ENCODE measurements at places on chromosomes 16 and 17. TPM values are rescaled to one million over a fixed set of nuclear protein-coding genes. Genes with fewer than 3 reads are reported as not detected.
A peak's percentile ranks its signal among the peaks of the same experiment; 100 is the strongest.

DNA sequence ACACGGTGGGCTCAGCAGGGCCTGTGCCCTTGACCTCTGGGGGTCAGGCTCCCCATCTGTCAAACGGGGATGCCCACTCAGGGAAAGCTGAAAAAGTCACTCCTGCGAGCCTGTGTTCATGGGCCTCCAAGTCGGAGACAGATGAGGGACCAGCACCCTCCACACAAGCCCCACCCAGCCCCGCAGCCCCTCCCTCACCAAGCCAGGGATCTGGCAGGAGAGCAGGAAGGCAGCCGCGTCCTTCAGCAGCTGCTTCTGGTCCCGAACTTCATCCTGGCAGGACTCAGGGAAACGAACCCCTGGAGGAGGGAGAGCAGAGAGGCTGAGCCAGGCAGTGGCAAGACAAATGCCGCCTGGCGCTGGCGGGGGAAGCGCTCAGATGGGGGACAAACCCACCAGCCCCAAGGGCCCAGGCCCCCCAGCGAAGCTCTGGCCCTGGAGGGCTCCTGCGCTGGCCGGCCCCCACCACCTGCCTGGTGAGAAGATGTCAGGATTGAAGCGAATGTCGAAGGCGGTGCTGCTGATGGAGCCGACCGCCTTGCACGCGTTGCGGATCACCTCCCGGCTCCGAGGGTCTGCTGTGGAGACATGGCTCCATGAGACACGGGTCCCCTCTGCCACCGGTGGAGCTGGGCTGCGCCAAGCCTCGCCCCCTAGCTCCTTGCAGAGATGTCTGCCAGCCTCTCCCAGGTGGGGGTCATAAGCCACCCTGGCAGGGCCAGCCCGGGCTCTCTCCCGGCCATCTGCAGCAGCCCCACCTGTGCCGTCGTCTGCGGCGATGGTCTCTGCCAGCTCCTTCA is 15.4 kb downstream of the CLUH start:
- DNase-seq, result no peak

GRCh38 chr17:66571745-66572144 is 263.2 kb upstream of the CACNG5 start:
- DNase-seq, result no peak

GRCh38 chr16:85227084-85227945 is 115.0 kb upstream of the CIBAR2 start:
- no peak for DNase-seq

- DNase-seq, result no peak
Observed at GRCh38 chr17:42453439-42453838, 5.2 kb upstream of the ATP6V0A1 start.

DNA sequence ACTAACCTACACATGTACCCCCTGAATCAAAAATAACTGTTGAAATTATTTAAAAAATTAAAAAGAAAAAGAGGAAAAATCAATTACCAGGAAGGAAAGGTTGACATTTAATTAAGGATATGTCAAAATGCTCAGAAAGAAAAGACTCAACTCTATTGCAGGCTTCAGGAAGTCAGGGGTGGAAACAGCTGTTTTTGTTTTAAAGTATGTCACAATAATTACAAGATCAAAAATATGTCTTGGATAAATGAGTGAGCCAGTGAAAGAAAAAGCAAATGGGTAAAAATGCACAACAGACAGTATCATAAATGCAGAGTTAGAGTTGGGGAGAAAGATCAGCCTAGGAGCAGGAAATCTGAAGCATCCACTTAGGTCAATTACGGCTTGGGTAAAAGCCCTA is 146.0 kb downstream of the CDH11 start:
- peak; percentile 50 for DNase-seq

GRCh38 chr16:23414731-23415130 is 38.3 kb downstream of the COG7 start:
- DNase-seq, result no peak

DNA sequence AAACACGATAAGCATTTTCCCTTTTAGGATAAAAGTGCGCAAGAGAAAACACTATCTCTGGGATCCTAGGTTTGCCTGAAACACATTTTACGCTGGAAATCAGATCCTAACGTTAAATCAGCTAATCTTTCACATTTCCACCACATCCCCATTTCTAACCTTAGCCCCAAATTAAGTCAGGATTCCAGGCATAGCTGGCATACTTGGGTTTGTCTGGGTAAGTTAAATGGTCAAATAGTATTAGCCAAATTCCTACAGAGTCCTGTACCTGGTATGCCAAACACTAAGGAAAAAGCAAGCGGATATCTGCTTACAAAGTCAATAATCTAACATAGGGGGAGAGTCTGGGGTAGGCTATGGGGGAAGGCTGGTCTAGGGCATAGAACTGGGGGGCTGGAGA is 557.4 kb upstream of the ZFHX3 start:
- no peak for DNase-seq

DNA sequence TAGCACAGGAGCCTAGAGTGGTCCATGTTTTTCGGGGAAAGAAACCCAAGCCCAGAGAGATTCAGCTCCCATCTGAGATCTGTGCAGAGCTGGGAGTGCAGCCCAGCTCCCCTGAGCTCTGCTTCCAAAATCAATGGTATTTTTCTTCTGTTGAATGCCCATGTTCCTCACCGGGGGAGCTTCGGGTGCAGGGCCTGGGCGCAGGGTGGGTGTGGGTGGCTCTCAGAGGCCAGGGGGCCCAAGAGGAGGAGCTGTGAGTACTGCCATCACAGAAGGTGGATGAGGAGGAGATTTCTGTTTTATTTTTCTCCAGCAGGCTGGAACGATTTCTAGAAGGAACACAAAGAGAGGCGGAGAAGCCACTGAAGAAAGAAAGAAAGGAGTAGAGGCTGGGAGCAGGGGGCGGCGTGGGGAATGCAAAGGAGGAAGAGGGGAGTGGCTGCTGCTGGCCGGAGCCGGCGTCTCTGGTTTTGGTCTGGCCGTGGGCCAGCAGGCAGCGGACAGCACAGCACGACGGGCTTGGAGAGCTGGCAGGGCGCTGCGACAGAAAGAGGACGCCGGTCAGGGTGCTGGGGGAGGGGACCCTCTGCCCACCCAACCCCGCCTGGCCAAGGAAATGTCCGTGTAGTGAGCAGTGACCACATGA is 76.2 kb upstream of the KSR1 start:
- peak; percentile 75 for DNase-seq

GRCh38 chr17:17723354-17724261 is 42.4 kb downstream of the RAI1 start:
- peak; percentile 92 for DNase-seq

GRCh38 chr17:34114174-34114573 is 140.9 kb upstream of the CCL2 start:
- DNase-seq, result no peak

DNA sequence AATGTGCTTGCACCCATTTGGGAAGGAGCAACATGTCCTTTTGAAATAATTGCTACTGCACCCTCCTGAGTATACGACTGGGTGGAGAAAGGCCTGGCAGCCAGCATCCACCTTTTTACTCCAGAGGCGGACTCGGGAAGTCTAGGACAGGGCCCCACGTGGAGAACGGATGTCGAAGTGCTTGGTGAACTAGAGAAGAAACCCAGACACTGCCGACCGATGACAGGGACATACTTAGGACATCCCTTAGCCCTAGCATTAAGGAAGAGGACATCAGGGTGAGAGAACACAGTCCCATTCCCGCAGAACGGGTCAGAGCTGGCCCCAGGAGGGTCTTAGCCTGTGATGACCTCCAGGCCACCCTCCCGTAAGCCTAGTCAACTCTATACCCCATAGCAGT is 3.8 kb downstream of the YBX2 start:
- DNase-seq, result no peak

DNA sequence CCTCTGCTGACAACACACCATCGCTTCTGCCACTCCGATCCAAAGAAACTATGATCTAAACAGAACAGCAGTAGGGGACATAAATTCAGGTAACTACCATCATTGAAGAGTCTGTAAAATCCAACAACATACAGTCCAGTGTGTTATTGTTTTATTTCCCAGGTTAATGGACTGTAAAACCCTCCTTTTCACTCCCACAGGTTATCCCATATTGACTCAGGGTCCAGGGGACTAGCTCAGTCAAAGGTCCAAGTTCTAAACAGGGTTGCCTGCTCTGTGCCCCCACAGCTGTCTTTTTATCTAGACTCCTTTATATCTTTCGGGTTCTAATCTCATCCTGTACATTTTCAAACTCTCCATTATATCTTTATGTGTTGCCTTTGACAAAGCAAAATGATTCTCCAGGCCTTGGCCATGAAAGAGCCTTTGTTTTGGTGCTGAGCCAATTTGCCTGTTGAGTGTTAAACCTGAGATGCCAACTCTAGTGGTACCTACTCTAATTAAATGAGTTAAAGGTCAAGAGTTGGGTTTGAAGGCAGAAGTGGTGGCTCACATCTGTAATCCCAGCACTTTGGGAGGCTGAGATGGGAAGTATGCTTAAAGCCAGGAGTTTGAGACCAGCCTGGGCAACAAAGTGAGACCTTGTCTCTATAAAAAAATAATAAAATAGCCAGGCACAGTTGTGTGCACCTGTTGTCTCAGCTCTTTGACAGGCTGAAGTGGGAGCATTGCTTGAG is 80.5 kb downstream of the SNX11 start:
- DNase-seq, result no peak

DNA sequence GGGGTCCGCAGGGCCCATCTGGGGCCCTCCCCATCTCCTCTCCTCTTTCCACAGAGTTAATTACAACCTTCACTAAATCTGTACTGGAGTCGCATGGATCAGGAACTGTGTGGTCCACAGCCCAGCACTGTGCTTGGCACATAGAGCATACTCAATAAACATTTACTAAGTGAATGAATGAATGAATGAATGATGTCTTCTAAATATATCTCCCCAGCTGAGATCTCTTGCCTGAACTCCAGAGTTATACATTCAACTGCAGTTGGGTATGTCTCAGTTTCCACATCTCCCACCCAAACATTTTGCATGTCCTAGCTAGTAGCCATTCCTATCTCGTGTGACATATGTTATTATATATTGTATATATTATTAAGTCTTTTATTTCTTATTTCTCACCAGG is 28.7 kb upstream of the IL21R start:
- DNase-seq, result no peak

- DNase-seq, result no peak
Observed at GRCh38 chr16:31352376-31353115, 2.4 kb upstream of the ITGAX start.

- no peak for DNase-seq
Observed at GRCh38 chr17:6674586-6674985, 23.0 kb downstream of the C17orf100 start.

- DNase-seq, result no peak
Observed at GRCh38 chr16:49615576-49615975, 240.3 kb downstream of the ZNF423 start.

GRCh38 chr16:89410794-89411309 is 79.5 kb downstream of the ANKRD11 start:
- DNase-seq, result peak; percentile 84

- no peak for DNase-seq
Observed at GRCh38 chr16:85270374-85270773, 158.1 kb upstream of the CIBAR2 start.

DNA sequence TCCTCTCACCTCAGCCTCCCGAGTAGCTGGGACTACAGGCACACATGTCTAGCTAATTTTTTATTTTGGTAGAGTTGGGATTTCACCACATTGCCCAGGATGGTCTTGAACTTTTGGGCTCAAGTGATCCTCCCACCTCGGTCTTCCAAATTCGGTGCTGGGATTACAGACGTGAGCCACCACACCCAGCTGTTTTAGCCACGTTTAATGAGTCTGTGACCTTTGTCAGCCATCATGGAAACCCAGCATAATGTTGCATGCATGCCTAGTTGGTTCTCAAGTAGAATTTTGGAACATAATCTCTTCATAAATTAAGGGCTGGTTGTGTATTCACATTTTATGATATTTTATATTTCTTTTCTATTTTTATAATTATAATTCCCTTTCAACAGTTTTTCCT is 42.0 kb downstream of the GOSR1 start:
- DNase-seq, result peak; percentile 48

DNA sequence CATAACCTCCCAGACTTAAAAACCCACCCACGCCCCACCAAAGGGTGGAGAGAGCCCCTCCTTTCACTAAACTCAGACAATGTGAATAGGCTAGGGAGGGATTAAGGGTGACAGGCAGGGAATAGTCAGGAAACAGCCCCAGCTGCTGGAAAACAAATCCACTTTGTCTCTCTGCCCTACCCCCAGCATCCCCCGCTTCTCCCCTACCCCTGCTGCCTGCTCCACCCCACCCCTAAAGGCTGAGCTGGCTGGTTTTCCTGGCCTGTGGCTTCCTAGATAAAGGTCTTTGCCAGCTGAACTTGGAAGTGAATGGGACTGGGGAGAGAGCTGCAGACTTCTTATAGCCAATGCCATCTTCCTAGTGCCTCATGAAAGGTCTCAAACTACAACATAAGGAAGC is 15.0 kb downstream of the CAVIN1 start:
- DNase-seq, result peak; percentile 41

- DNase-seq, result no peak
Observed at GRCh38 chr17:64186171-64187092, 56.5 kb upstream of the ERN1 start.

DNA sequence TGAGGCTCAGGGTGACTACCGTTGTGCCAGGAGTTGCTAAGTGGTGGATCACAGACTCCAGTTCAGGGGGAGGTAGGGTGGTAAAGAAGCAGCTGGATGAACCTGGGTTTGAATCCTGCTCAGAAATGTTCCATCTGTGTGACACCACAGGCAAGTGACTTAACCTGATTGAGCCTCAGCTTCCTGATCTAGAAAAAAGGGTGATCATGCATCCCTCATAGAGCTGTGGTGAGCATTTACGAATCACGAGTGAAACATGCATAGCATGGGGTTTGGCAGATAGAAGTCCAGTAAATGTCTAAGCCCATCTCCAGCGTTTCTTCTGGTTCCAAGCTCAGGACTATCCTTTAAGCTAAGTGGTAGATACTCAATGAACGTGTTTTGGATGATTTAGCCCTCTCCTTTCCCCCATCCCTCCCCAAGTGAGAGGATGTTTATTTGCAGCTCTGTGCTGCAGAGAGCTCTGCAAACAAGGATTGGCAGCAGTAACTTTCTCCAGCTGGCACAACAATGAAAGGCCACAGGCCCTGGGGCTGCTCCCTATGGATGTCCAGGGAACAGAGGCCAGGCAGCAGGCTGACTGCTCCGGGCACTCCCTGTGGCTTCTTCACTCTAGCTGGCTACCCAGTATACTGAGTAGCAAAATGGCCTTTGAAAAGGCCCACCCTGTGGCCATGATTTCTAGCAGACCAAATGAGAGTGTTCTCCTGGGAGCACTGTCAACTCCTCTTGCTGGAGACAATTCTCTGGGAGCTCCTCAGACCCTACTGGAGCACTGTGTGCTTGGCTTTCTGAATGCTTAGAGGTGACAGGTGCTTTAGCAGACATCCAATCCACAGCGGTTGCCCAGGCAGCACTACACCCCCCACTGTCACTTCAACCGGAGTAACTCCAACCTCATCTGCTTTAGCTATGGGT is 21.3 kb downstream of the CA4 start:
- DNase-seq, result peak; percentile 46

LHX1 gene
- not detected for total RNA-seq

DOC2A gene
- not detected for total RNA-seq

SCO1 gene
- total RNA-seq, result 51.1 TPM

ENDOV gene
- total RNA-seq, result 50.3 TPM

NOL3 gene
- total RNA-seq, result 51.1 TPM
